ENCODE measurements at places on chromosomes 5 and 9. TPM values are rescaled to one million over a fixed set of nuclear protein-coding genes. Genes with fewer than 3 reads are reported as not detected.

The CTNND2 gene
- not detected for total RNA-seq

The CTSL gene
- total RNA-seq, result 242 TPM

The ECSCR gene
- 547 TPM for total RNA-seq

The SLC46A2 gene
- not detected for total RNA-seq

The LARP1 gene
- total RNA-seq, result 87.3 TPM

The PCDHGC3 gene
- total RNA-seq, result 18.0 TPM

The GKAP1 gene
- total RNA-seq, result 1.3 TPM
